ENCODE measurements at places on chromosomes 7 and 10.
A peak's percentile ranks its signal among the peaks of the same experiment; 100 is the strongest.

DNA sequence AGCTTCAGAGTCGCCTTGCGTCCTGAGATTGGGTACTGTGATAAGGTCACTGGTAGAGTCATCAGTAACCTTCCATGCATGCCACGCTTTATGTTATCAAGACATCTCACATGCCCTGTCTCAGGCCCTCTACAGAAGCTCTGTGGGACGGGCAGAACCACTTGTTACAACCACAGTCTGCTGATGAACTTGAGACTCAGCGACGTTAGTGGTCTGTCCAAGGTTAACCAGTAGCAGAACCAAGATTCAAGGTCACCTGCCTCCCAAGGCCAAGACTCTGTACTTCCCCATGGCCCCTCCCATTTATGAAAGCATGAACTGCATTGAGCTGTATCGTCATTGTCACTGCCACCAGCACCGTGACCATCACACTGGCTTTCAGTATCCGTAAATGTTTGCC is 15.0 kb downstream of the IQCE start:
- no peak for DNase-seq

DNA sequence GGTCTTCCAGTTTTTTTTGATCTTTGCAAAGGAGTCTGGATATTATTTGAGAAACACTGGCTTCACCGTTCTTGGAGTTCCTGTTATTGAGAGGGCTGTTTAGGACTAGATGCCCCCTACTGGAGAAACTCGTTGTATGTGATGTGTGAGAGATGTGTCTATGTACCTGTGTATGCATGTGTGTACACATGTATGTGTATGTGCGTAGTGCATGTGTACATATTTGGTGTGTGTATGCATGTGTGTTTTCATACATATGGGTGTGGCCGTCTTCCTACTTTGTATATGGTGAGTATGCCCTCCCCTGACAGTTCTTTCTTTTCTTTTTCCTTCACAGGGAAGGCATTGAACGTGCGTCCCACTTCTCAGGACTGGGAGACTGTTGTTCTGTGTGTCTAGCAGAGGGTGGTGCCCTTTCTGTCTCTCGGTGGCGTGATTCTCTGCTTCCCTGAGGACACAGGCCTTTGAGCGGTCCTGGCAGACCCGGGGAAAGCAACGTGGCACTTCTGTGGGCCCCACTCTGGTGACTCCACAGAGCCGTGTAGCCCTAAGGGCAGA is 3.0 kb upstream of the CALHM3 start:
- peak; percentile 85 for DNase-seq

DNA sequence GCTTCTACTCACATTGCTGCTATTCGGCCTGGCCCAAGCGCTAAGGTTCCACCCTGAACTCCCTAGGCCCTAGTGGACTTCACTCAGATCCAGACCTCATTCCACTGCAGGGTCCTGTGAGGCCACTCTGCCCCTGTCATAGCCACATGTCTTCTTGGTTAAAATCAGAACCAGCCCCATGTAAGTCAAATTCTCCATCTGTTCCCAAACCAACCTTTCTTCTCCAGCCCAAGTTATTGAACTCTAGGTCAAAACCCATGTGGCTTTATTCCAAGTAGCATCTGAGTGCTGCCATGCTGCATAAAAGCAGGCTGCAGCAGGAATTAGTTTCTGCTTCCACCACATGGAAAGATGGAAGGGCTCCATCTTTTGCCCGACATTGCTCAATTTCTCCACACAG is 281.2 kb downstream of the SNX13 start:
- no peak for DNase-seq

DNA sequence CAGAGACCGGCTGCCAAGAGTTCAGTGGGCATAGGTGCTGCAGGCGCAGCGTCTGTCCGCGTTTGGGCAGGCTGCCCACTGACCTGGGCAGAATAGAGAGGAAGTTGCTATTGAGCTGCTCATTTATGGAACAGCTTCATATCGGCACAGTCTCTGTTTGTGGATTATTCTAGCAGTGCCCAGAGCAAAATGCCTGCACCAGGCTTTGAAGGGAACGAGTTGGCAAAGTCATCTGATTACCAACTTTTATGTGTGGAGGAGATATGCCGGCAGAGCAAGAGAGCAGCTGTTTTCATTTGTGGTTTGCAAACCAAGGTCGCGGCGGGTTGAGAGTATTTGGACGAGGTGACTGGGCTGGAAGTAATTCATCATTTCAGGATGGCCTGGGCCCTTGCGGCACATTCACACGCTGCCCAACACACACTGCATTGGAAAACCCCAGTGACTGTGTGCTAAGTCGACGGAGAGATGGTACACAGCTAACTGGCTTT is 228.5 kb downstream of the TCERG1L start:
- no peak for DNase-seq

DNA sequence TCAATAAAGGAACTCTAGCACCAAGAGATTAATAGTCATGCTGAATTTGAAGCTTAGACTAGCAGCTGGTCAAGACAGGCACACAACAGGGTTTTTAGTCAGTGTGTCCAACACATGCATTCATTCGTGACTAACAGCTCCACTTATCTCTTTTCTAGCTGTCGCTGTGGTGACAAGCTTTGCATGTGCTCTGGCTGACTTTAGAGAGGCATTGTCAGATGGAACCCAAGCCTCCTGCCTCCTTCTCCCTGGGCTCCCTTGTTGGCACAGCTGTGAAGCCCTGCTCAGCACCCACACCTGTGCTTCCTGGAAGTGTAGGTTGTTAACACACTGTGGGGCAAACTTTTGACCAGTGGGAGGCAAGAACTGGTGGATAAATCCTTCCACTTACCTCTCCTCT is 9.8 kb upstream of the AGK start:
- no peak for DNase-seq

DNA sequence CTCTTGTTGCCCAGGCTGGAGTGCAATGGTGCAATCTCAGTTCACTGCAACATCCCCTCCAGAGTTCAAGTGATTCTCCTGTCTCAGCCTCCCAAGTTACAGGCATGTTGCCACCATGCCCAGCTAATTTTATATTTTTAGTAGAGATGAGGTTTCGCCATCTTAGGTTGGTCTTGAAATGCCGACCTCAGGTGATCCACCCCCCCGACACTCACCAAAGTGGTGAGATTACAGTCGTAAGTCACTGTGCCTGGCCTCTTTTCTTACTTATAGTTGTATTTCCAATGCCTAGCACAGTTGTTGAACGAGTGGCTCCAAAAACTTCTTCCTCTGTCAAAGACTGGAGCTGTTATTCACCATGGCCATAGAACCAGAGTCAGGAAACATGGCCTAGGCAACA is 6.7 kb downstream of the RNF216 start:
- no peak for DNase-seq

- peak; percentile 82 for DNase-seq
Measured at GRCh38 chr10:6239213-6239991, 36.7 kb downstream of the PFKFB3 start.

- DNase-seq, result peak; percentile 57
Measured at GRCh38 chr7:158469396-158470051, 118.1 kb downstream of the PTPRN2 start.

DNA sequence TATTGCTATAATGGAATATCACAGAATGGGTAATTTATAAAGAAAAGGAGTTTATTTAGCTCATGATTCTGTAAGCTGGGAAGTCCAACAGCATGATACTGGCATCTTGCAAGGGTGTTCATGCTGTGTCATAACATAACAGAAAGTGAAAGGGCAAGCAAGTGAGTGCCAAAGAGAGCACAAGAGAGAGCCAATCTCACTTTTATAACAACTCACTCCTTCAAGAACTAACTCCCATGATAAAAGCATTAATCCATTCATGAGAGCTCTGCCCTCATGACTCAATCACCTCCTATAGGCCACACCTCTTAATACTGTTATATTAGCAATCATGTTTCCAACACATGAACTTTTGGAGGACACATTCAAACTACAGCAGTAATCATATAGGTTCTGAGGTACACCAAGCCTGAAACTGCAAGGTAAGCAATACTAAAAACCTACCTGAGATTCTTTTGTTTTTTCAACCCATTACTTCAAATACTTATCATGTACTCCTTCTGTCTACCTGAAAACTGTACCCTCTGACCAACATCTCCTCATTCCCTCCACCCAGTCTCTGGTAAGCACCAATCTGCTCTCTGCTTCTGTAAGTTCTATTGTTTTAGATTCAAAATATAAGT is 219.7 kb downstream of the MTERF1 start:
- DNase-seq, result no peak

- DNase-seq, result no peak
Measured at GRCh38 chr7:158809596-158809995, 19.7 kb downstream of the ESYT2 start.

DNA sequence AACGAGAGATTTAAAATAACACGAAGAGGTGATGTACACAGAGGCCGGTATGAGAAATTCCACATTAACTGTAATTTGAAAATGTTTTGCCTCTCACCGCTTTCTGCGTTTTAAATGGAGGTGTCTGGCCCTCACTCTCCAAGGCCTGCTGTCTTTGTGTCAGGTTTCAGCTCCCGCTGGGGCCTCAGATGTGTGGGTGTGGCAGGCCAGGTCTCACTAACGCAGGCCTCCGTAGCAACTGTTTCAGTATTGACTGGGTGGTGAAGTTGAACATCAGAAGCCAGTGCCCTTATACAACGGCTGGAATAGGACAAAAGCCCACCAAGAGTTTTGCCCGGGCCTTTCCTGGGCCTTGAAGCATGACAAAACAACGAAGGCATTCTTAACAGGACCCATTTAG is 303.1 kb downstream of the ADARB2 start:
- no peak for DNase-seq

DNA sequence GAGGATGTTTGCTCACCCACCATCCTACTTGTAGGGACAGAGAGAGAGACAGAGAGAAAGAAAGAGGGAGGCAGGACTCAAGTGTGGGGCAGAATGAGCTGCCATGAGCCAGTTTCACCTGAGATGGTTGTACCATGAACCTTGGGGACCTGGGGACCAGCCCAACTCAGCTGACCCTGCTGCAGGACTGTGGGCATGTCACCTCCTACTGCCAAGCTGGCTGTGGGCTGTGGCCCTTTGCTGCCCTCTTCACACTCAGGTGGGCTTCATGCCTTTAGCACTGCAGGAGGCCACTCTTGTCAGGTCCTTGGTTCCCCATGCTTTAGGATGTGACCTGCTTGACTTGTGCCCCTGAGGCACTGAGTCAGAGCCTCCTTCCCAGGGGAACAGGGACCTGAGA is 108.2 kb upstream of the PCBD1 start:
- no peak for DNase-seq

GRCh38 chr10:98456686-98457482 is 10.1 kb upstream of the HPS1 start:
- DNase-seq, result no peak

- DNase-seq, result no peak
Measured at GRCh38 chr7:154844499-154844898, 158.4 kb downstream of the PAXIP1 start.

GRCh38 chr7:97982647-97983046 is 7.3 kb downstream of the OCM2 start:
- DNase-seq, result no peak

DNA sequence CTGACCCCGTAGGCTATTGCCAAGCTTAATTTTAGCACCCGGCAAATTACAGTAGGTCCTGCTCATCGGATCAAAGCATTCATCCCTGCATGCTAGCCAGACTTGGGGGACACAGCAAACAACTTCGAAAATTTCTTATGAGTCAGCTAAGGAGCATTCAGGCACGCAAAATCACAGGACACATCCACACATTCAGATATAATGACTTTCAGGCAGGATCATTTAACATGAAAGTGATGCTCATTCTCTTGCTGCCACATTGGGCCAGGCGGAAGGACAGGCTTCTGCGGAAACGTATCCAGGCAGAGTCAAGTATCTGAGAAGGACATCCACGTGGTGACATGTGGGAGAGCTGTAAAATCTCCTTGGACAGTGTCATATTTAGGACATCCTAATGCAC is 474.0 kb upstream of the NRP1 start:
- DNase-seq, result no peak

- DNase-seq, result no peak
Measured at GRCh38 chr7:6448943-6449543, 1.3 kb upstream of the DAGLB start.

DNA sequence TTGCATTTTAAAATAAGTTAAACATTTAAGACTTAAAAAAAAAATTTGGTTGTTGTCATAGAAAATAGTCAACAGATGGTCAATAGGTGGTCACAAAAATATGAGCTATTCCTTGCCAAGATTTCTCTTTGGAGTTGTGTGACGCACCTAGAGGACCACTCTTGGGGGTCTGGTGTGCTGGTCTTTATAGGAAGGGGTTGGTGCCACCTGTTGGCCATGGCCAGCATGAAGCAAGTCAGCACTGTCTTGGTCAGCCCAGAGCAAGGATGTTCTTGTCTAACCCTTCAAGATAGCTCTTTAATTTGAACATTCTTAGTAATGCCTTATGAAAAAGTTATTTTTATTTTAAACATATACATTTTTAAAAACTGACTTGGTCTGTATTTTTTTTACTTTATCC is 267.9 kb upstream of the CNTNAP2 start:
- DNase-seq, result no peak

- peak; percentile 43 for DNase-seq
Measured at GRCh38 chr10:113999531-113999930, 44.1 kb upstream of the ADRB1 start.

GRCh38 chr10:132784866-132785722 is 853 bp downstream of the NKX6-2 start:
- no peak for DNase-seq

- DNase-seq, result no peak
Measured at GRCh38 chr7:4203626-4204512, 478.2 kb upstream of the FOXK1 start.

All from suppressor macrophage treated with lipopolysaccharide for 1 hour (primary cell).